ENCODE measurements at places on chromosomes 7 and 10.

DNA sequence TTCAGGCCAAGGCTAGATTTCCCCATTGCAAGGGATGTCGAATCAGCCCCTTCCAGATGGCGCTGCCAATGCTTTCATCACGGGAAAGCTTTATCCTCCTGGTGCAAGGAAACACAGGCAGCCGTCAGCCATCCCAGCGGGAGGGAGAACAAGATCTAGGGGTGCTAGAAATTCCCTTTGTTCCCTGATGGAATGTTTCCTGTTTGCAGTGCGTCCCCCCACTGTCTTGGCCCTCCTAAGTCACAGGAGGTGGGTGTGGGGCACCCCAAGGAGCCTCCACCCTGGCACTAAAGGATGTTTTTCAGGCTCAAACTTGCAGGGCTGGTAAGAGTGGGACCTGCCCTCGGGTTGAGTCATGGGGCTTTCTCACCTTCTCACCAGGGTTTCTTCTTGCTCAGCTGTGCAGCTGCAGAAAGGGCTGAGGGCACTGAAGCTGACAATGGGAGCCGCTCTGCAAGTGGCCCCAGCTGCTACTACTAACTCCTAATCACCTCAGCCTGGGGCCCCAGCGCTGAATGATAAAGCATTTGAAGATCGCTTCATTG, 103.6 kb downstream of the PRPF18 start:
- DNase-seq, result no peak

DNA sequence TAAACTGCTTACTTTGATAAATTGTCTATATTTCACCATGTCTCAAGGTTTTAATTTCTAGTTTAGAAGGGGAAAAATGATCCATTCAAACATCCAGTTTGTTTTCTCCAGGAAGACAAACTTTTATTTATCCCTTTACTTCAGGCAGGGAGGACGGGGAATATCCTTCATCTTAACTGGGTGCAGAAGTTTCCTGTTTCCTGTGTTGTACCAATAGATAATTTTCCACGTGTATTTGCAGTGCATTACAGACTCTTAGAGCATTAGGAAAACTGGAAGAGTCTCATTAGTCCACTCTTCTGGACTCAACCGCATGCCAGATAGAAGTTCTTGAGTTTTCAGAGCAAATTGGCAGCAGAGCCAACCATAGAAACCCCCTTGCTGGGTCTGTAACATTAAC, 39.4 kb upstream of the PIP4K2A start:
- no peak for DNase-seq

GRCh38 chr10:66723608-66724400, 202.0 kb upstream of the LRRTM3 start:
- DNase-seq, result no peak

DNA sequence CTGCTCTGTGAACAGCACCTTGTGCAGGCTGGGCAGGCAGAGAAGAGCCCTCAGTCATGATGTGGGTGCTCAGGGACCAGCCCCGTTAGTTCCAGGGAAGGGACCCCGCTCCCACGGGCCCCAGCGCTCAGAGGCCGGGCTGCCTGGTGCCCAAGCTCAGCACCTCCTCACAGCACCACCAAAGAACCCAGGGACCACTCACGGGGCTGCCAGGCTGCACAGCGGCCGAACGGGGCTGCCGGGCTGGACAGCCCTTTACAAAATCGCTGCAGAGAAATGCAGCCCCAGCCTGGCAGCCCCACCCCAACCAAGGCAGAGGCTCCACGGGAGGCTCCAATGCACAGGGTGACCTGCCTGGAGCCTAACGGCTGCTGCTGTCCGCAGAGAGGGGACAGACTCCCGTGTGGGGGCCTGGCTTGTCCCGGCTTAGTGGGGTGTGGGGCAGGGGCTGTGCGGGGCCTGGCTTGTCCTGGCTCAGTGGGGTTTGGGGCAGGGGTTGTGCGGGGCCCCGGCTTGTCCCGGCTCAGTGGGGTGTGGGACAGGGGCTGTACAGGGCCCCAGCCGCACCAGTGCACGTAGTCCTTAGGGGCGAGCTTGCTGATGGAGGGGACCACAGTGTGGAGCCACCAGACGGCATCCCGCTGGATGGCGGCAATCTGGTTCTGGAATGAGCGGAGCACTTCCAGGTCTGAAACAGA, 9.2 kb downstream of the INTS1 start:
- no peak for DNase-seq

DNA sequence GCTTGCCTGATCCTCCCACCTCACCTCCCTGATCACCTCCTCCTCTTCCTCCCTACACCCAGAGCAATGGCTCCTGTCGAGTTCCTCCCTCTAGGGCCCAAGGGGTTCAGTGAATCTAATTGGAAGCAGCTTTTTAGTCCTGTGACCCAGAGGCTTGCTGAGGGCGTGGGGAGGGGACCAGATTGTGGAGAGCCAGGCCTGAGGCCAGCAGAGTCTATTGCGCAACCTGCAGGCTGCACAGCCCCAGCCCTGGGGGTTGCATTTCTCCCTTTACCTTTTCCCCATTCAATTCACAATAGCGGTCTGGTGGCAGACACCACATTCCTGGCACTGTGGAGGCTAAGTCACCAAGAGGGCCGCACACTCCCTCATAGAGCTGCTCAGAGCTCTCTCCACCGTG, 32.5 kb downstream of the GHRHR start:
- no peak for DNase-seq

DNA sequence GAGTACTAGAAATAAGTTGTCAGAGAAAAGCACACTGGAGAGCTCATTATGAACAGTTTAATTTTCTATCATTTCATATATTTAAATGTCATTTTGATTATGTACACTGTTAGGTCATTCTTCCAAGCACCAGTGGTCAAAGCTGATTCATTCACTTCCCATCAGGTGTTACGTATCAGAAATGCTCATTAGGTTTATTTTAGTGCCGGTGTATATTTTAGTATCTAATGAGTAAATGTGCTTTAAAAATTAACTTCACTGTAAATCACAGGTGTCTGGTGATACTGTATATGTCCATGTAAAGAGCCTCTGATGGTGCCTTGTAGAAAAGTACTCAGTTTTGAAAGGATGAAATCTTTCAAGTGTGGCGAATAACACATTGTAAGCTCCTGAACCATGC, 3.5 kb downstream of the DMTF1 start:
- DNase-seq, result no peak

GRCh38 chr7:98250789-98251188, 1.2 kb downstream of the TECPR1 start:
- DNase-seq, result no peak

DNA sequence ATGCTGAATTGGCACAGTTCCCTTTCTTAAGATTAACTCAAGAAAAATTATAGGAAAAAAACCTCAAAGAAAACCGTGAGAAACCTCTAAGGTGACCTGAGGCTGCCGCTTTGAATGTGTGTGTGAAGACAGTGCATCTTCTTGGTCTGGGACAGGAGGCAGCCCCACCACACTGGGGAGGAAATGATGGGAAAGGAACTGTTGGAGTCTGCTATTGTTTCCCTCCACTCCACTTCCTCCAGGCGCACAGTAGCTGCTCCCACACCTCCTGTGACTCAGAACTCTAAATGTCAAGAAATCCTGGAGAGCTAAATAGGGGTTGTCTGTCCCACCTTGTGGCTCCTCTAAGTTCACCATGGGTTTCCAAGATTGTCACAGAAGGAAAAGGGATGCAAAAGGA, 179.4 kb downstream of the PDE1C start:
- DNase-seq, result no peak
